Neural crest cell (in vitro differentiated cells): ENCODE measurements at places on chromosomes 6 and 20.

DNA sequence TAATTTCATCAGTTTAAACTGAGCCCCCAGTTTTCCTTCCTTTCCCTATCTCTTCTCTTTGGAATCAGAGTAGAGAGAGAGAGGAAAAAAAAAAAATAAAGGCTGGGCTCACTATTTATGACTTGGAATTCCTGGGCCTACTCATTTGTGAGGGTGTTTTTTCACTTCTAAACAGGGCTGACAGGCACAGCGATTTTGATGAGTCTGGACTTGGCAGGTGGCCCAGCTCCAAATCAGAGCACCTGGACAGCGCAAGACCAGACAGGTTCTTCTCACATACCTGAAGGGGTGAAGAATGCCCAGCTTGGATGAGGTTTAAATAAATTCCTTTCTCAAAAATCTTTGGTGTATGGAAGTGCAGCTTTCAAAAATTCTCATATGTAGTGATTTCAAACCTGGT, 122.2 kb downstream of the KIF13A start:
- no peak for DNase-seq

DNA sequence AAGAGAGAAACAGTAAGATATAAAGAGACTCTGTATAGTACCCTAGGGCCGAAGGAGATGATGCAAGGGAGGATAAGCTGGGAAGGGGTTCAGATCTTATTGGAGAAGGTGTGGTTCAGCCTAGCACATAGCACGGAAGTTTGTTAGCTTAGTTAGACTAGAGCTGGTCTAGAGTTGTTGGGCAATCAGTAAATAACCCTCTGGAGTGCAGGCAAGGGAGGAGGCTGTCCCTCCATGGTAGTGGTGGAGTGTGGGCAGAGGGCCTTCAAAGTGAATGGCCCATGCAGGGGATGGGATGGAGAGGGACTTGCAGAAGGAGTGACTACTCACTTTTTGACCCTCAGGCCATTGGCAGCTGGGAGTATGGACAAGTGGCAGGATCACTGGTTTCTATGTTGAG, 20.0 kb downstream of the TULP4 start:
- no peak for DNase-seq

DNA sequence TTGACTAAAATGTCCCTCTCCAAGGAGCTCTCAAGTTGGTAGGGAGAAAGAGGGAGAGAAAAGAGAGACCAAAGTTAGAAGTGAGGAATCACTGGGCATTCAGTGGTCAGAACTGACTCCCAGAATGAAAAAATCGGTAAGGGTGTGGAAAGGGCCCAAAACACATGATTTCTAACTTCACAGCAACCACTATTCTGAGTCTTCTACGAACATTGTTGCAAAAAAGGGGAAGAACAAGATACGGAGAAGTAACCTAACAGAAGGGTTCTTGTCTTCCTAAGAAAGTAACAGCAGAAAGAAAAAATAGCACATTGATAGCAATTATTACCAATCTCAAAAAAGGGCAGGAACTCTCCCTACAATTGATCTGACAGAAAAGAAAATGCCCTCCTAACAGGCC, 65.6 kb downstream of the ATP9A start:
- DNase-seq: no peak

DNA sequence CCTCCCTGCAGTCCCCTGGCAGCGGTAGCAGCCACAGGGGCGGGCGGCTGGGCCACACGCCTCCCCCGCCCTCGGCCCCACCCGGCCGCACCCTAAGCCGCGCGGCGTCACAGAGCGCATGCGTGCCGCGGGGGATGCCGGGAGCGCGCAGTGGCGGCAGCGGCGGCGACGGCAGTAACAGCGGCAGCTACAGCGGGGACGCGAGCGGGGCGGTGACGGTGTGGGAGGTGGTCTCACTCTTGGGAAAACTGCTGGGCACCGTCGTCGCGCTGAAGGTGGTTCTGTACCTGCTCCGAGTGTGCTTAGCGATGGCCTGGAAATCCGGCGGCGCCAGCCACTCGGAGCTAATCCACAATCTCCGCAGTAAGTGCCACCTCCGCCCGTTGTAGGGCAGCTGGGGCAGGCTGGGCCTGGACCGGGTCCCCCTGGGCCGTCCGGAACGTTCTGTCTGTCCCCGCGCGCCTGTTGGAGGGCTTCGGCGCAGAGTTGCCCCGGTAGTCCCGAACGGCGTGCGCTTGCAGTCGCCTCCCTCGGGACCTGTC, at the start of gene PCMT1:
TSS of gene PCMT1 (plus strand) at position 148 of the 542 bp plus-strand sequence. CDS start at position 309, 161 bp downstream.
- DNase-seq: peak; percentile 78

- DNase-seq: no peak
Observed at GRCh38 chr6:33273924-33274902, 2.3 kb downstream of the RPS18 start.

GRCh38 chr6:12890171-12890790, 173.7 kb downstream of the PHACTR1 start:
- no peak for DNase-seq
